ENCODE measurements at places on chromosomes 3 and 15.

DNA sequence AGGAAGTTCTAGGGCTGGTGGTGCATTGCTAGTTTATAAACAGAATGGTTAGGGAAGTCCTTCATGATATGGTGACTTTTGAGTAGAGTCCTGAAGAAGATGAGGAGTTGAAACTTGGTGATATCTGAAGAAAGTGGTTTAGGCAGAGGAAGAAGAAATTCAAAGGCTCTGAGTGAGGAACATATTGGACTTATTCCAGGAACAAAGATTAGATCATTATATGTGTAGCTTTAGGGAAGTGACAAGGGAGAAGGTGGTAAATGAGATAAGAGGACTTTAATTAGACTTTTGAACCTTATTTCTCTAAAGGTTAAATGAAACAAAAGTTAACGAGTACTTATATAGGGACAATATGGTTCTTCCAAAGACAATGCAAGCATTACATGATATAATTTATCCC is 286.7 kb downstream of the DOCK3 start:
- DNase-seq, result no peak

GRCh38 chr15:61046291-61046690 is 182.8 kb downstream of the RORA start:
- no peak for DNase-seq

GRCh38 chr3:181457756-181458155 is 254.0 kb upstream of the SOX2 start:
- no peak for DNase-seq

- no peak for DNase-seq
Observed at GRCh38 chr3:165439765-165440164, 243.6 kb upstream of the SLITRK3 start.

GRCh38 chr3:67790043-67790442 is 135.6 kb upstream of the SUCLG2 start:
- DNase-seq, result no peak

- DNase-seq, result no peak
Observed at GRCh38 chr3:117786349-117786748, 1076.8 kb downstream of the TUSC7 start.

DNA sequence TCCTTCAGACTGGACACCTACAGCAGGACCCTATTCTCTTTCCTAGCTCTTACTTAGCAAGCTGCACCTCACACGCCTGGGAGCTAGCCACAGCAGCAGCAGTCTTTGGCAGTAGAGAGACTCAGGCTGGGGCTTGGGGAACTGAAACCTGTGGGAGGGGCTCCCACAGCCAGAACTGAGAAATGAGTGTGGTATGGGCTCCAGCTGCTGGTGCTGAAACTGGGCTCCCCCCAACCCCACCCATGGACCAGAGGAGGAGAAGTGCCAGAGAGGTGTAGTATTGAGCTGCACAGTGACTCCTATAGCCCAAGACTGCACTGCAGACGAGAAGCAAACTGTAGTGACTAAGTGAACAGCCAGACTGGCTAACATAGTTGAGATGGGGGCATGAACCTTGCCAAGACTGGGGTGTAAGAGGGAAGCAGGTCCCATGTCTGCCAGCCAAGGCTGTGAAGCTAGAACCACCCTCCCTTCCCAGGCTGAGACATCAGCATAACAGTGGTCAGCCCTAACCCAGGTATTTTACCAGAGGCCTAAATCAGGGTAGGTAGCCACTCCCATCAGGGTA is 62.5 kb downstream of the MYO5A start:
- DNase-seq, result no peak

GRCh38 chr15:60093273-60094067 is 89.4 kb downstream of the FOXB1 start:
- DNase-seq, result peak; percentile 51

DNA sequence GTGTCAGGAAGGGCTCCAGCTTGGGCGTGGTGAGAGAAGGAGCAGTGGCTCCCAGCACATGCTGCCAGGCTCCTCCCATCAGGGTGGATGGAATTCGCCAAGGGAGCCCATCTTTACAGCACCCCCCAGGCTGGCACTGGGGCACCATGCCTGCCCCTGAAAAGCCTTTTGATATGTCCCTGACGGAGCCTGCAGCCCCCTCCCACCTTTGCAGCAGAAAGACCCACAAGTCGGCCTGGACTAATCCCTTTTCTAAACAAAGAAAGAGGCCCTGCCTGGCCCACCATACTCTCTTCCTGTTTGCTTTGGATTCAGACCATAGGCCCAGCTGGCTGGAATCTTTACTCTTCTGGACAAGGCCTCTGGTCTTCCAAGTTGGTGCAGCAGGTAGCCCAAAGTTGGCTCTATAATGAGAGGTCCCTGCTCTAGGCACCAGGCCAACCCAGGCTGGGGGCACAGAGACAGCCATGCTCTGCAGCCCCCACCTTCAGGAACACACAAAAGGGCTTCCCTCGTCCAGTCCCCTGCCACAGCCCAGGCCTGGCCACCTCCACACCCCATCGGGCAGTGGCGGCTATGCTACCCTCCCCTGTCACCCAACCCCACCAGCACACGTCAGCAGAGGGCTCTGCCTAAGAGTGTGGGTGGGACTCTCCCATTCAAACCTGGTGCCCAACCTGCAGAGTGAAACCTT is 5.4 kb downstream of the ANPEP start:
- no peak for DNase-seq

- no peak for DNase-seq
Observed at GRCh38 chr3:158470944-158471638, 99.9 kb upstream of the MLF1 start.

GRCh38 chr3:150286390-150287147 is 121.5 kb upstream of the TSC22D2 start:
- peak; percentile 17 for DNase-seq

Measured in NCI-H2081 treated with DMSO at 0.1 percent for 48 hours (cell line).